Nephron progenitor cell (in vitro differentiated cells): ENCODE measurements at places on chromosomes 4 and X.

DNA sequence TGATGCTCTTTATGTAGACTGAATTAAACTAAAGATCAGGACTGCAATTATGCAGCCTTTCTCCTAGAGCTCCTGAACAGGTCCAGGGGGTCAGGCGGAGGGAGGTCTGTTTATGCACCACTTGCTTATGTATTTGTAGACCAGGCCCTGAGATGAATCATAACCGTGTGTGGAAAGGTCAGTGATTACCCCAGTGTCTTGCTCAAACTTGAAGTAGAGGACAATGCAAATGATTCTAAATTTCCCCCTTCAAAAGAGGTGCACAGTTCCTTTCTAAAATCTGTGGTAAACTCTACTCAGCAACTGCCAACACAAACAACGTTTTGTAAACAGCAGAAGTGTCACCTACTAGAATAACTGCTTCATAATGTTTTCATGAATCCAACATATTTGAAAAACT lies 13.0 kb upstream of the TBC1D9 start:
- no peak for DNase-seq

- no peak for DNase-seq
Measured at GRCh38 chr4:70830054-70830453, 9.6 kb downstream of the GRSF1 start.

DNA sequence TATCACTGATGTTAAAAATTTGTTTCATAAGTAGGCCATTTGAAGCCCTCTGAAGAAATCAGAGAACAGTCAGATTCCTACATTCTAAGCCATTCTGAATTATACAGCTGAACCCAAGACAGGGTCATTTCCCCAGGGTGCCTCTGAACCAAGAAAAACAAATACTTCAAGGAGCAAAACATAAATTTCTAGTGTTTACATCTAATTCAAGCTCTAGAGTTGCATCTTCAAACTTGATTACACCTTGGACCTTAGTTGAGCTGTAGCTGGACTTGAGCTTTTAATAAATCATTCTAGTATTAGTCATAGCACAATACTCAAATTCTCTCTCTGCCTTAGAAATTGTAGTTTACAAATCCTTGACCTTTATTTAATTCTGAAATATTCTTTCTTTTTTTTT lies 87.6 kb upstream of the IL15 start:
- no peak for DNase-seq

- DNase-seq = no peak
Measured at GRCh38 chr4:87530868-87531267, 1.7 kb upstream of the SPARCL1 start.
